Stimulated activated memory B cell treated with anti-CD40 and anti-IgM and Interleukin-4, amounts not matched to agents 10 μg/mL and 1 μg/mL and 100 μg/mL, for 72 hours (primary cell): ENCODE measurements at places on chromosomes 5 and 9.
A peak's percentile ranks its signal among the peaks of the same experiment; 100 is the strongest.

GRCh38 chr5:115402092-115402491 is 105.6 kb upstream of the CCDC112 start:
- no peak for ATAC-seq

DNA sequence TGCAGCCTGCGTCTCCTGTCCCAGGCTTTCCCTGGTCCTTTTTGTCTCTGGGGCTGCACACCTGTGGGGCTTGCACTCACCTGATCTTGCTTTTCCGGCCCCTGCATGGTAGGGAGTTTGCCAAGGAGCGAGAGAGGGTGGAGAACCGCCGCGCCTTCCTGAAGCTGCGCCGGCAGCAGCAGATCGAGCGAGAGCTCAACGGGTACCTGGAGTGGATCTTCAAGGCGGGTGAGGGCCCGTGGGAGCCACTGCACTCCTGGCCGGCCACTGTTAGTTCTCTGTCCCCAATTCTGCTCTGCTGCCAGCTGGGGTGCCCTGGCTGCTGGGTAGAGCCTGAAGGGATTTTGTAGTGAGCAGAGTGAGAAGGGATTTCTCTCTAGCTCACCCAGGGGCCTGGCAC is 78.0 kb downstream of the CACNA1B start:
- no peak for ATAC-seq

- ATAC-seq, result no peak
Observed at GRCh38 chr9:99573085-99573484, 248.6 kb upstream of the NR4A3 start.

DNA sequence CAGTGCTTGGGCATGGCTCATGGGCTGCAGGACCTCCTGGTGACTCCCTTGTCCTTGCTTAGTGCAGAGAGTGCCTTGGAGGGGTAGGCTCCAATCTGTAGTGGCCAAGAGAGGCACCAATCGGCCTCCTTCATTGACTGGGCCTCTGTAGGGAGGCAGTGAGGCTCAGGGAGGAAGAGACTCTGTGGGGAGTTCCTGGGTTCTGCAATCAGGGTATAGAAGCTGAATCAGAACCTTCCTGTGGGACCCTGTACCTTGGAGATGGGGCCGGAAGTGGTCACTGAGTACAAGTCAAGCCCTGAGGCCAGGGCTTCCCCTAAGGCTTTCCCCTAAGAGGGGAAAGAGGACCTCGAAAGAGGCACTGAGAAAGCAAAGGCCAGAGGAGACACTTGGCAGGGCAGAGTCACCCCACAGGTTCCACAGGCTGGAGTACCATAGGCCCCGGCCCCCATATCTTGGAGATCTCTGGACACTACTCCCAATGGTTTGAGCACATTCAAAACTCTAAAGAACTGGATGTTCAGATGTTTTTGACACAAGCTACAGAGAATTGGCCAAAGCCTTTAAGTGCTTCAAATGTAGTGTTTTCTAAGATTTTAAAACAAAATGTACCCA is 190.5 kb downstream of the HSPA4 start:
- peak; percentile 77 for ATAC-seq

DNA sequence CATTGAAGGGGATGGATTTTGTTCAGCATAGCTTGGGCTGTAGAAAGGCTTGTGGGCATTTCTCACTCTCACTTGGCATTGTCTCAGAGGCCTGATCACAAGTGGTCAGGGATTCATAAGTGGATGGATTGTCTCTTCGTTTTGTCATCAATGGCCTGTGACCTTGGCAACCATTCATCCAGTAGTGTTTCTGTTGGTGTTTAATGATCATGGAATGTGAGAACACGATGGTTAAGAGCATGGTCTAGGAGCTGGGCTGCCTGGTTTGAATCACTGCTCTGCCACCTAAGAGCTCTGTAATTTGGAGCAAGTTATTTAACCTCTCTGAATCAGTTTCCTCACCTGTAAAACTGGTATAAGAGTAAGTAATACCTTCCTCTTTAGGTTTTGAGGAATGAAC is 430.1 kb upstream of the MEF2C start:
- ATAC-seq, result no peak

DNA sequence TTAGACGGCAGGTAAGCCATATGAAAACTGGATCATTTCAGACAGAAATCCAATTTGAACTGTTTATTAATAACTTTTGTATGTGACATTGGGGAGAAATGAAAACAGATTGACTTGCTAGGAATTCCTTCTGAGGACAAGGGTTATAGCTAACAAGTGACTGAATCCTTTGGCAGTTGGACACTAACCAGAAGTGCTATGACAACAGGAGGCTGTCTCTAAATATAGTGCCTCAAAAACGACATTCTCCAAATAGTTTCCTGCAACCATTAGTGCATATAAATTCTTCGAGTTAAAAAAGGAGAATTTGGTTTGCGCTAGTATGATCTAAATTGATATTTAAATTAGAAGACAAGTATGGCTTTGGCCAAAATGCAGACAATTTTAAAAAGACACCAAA is 338.6 kb downstream of the PTPRD start:
- no peak for ATAC-seq

- no peak for ATAC-seq
Observed at GRCh38 chr5:23026252-23027170, 173.4 kb upstream of the CDH12 start.

DNA sequence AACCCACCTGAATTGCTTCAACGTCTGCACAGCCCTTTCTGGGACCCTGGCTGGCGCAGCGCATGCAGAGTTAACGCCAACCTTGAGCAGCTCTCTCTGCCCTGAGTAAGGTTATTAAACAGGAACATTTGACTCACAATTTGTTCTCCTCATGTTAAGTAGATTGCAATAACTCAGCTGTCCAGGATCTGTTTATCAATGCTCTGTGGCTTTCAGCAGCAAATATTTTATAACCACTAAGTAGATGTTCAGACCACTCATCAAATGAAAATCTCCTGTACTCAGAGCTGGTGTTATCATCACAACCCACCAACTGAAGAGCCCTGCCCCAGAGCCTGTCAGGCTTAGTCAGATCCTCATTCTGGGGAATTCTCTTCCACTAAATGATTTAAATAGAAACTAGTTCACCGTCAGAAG is 403.0 kb downstream of the ZNF608 start:
- peak; percentile 77 for ATAC-seq

GRCh38 chr5:145801195-145801594 is 33.9 kb downstream of the PRELID2 start:
- no peak for ATAC-seq

GRCh38 chr9:107980984-107981383 is 491.4 kb upstream of the KLF4 start:
- no peak for ATAC-seq

DNA sequence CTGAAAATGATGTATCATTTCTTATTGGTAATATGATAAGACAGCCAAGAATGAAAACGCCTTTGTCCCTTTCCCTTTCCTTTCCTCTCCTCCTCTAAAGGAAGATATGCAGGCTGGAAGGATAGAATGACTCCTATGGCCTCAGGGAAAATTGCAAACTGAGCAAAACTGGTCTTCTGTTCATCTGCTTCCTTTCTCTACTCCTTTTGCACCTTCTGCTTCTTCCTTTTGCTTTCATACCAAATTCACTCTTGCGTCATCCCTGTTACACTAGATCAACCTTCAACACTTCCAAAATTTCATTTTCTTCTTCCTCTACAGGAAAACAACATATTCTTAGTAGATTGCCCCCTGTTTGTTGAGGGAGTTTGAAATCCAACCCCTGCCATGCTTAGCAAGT is 234.1 kb downstream of the ADAMTS6 start:
- ATAC-seq, result no peak

GRCh38 chr5:33841891-33842290 is 49.9 kb downstream of the ADAMTS12 start:
- ATAC-seq, result no peak

GRCh38 chr5:145324767-145325479 is 510.2 kb downstream of the PRELID2 start:
- ATAC-seq, result no peak

DNA sequence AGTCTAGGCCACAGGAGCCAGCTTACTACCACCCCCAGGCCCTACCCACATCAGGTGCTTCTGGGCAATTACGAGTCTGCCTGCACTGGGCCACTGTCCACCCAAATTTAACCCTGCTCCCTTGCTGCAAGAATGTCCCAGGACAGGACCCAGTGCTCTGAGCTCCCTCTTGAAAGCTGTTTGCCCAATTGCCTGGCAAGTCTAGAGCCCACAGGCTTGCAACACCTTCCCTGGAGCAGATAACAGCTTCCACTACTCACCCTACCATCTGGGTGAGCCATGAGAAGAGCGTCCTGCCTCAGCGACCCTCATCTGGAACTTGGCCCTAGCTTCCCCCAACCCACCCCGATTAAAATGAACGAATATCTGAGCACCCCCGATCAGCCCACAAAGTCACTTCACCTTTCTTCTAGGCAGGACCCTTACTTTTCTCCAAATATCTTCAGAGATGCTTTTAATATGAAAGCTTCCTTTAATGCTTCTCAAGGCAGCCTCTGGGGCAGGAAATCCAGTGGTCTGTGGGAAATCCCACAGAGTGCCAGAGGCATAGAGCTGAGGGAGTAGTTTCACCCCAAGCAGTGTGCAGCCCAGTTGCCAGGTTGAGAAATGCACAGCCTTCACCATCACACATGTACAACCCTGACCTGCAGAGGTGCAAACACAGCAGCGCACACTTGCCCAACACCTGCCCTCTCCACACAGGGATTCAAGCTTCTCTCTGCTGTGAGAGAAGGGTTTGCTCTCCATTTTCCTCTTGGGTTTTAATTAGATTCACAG is 10.6 kb downstream of the ACSL6 start:
- no peak for ATAC-seq

GRCh38 chr9:33130961-33131789 is 36.0 kb downstream of the B4GALT1 start:
- no peak for ATAC-seq
